NCI-H187 treated with DMSO at 0.1 percent for 48 hours (cell line): ENCODE measurements at places on chromosomes 4 and X.

- DNase-seq = no peak
These were observed 91.6 kb upstream of the NLRP2B start for GRCh38 chrX:57771689-57772088.

DNA sequence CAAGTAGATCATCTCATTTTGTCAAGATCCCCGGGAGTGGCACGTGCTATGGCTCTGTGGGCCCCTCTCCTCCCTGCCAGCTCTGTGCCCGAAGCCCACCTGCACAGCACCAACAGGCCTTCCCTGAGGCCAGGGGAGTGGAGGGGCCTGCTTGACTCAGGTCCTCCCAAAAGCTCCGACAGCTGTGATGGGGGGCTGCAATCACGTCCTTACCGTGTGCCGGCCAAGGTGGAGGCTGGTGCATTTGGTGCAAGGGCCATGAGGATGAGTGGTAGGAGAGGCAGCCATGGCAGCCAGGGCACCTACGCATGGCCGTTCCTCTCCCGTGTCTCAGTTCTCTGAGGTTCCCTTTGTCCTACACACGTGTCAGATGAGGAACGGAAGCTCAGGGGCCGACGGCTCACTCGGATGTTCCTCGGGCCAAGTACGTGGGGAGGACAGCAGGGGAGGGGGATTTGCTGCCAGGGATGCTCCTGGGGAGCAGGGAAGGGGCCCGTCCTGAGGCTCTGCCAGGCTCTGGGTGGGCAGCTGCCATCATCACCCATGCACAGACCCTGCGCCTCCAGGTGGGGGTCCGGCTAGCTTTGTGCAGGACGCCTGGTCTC, 95.8 kb downstream of the HMX1 start:
- DNase-seq = no peak

- DNase-seq = no peak
These were observed 3.7 kb downstream of the KLB start for GRCh38 chr4:39410415-39410814.

- DNase-seq = no peak
These were observed 171.6 kb downstream of the FAT4 start for GRCh38 chr4:125486351-125486750.

- DNase-seq = no peak
These were observed 2164.8 kb upstream of the AGA start for GRCh38 chr4:179607003-179607402.

- DNase-seq = no peak
These were observed 41.9 kb downstream of the COL4A6 start for GRCh38 chrX:108396188-108396891.

GRCh38 chr4:116070283-116070682, 956.9 kb upstream of the NDST4 start:
- no peak for DNase-seq

GRCh38 chrX:28379103-28379502, 208.1 kb upstream of the IL1RAPL1 start:
- DNase-seq = no peak

DNA sequence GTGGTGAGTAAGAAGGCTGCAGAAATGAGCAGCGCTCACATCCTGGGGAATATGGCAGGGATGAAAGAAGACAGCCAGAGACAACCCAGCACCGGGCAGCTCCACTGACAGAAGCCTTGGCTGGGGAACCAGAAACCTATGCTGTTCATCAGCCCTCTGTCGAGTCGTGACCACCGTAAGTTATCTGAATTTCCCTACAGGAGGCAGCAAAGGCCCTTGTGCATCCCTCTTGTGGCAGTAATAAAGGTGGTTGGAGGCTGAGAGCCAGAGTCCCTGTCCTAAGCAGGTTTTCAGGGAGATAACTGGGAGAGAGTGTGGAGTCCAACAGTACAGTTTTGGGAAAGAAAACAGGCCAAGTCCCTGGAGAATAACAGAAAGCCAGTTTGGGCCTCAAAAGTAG, 194.0 kb upstream of the BOD1L1 start:
- no peak for DNase-seq

- no peak for DNase-seq
These were observed 14.1 kb downstream of the ENPEP start for GRCh38 chr4:110489901-110490508.

- DNase-seq = no peak
These were observed 350.4 kb downstream of the SPRY1 start for GRCh38 chr4:123747016-123747415.

- no peak for DNase-seq
These were observed 882.2 kb downstream of the STIM2 start for GRCh38 chr4:27742816-27743215.

- DNase-seq = no peak
These were observed 29.0 kb downstream of the NKX3-2 start for GRCh38 chr4:13515268-13515667.

DNA sequence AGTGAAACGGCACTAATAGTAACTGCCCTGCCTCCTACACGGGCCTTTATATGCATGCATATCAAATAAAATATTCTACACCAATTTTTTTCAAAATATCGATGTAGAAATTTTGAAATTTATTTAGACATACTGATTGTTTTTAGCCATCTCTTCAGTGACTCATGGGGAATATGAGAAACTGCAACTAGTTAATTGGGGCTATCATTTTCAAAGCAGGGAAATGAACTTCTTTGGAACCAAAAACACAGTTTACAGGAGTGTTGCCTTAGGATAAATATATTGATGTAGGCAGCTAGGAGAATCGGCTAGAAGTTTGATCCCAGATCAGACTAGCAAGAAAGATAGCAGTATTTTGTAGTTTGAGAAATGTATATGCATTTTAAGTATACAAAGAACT, 1010.8 kb upstream of the AGA start:
- DNase-seq = no peak

DNA sequence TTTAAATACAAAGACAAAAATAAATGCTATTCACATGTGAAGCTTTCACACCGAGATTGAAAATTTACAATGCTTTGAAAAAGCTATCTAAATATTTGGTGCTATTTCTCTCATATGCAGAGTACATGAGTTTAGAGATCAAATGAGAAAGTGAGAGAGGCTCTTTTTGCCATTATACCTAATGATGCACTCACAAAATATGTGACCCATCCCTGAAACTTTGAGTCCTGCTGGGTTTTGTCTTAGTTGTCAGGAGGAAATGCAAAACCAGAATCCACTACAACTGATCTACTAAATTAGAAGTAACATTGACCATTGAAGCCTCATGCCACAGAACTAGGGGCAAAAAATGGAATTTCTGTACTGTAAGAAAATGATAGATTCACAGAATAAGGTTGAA, 251.7 kb downstream of the MAPK10 start:
- DNase-seq = no peak

- DNase-seq = no peak
These were observed 852 bp upstream of the WDR44 start for GRCh38 chrX:118345045-118345463.

DNA sequence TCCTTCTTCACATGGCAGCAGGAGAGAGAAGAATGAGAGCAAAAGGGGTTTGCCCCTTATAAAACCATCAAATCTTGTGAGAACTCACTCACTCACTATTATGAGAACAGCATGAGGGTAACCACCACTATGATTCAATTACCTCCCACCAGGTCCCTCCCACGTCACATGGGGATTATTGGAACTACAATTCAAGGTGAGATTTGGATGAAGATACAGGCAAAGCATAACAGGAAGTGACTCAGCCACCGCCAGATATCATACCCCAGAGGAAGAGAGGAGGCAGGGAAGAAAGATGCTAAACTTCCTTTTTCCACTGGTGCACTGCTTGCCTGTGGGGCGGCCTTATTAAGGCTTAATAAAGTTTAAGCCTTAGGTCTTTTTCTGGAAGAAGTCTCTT, 766.1 kb downstream of the KCTD8 start:
- no peak for DNase-seq

- DNase-seq = no peak
These were observed 164.6 kb downstream of the AFF2 start for GRCh38 chrX:148664995-148665394.

DNA sequence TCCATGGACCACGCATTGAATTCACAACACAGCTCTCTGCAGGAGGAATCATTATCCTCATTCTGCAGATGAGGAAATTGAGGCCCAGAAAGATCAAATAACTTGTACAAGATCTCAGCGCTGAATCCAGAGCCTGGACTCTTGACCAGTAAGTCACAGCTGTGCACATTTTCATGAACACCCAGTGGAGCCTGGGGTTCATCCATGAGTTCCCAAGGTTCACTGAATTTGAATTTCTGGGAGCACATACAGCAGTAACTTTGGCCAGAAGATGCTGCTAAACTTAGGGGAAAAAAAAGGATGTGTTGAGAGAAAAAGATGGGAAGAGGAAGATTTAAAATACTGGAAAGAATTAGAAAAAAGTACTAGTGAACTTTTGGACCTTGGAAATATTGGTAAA, 218.7 kb upstream of the PPARGC1A start:
- DNase-seq = no peak

DNA sequence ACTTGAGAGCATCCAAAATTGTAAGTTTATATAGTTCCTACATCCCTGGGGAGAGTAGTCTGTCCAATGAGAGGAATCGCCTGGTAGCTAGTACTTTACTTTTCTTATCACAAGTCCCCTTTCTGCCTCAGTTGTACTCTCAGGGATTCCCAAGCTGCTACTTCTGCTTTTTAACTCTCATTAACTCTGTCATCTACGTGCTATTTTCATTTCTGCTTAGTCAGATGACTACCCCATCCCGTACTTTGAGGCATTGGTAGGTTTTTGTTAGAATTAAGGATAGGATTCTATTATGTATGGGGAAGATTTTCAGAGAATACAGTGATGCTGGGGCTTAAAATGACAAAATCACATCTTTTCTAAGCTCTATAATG, 24.7 kb downstream of the RBPJ start:
- no peak for DNase-seq

DNA sequence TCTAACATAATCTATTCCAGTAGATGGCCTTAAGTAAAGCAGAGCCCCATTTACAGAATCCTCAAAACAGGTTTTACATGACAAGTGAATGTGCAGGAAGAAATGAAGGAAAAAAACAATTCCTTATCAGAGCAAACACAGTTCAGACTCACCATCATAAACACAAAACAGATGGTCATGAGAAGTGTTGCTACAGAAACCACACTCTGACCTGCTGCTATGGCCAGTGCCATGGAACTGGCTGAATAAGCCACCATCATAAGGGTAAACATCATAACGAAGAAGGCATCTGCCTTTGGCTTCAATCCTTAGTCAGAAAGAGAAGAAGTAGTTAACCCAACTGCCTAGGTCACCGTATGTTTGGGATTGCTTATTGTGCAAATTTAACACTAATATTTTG, 61.1 kb downstream of the ABCG2 start:
- no peak for DNase-seq

GRCh38 chrX:153882086-153882498, 3.9 kb downstream of the L1CAM start:
- DNase-seq = no peak

DNA sequence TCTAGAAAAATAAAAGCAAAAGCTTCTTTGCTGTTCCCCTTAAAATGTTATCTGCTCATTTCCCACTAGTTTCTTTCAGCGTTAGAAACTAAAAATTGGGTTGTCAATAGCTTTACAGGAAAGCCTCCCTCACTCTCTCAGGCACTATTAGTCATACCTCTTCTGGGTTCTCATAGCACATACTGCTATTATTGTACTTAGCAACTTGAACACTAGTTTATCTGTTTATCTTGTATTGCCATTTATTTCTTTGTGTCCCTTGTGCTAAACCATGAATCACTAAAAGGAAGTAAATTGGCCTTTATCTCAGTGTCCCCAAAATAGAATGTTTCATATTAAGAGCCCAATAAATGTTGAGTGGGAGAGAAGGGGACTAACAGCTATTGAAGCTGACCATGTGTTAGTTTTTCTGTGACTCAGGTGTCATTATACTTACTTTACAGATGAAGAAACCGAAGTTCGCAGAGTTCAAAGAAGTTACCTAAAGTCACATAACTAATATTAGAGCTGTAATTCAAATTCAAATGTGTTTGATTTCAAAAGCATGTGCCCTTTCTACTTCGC, 124.8 kb upstream of the CITED1 start:
- DNase-seq = no peak

- DNase-seq = no peak
These were observed 407.6 kb downstream of the ANKRD50 start for GRCh38 chr4:124304941-124305340.

DNA sequence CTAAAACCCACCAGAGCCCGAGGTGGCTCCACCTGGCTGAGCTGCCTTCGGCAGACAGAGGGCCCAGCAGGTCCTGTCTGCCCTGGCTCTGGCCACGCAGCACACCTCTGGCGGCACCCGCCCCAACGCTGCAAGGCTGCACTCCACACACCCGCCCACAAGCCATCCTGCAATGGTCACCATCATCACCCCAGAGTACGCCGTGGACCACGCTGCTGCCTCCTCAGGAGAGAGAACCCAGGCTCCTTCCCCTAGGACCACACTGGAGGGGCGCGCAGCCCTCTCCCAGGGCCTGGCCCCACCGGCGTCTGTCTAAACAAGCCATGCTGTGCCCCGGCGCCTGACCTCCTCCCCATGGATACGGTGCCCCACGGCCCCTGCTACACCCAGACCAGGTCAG, 39.6 kb upstream of the CPLX1 start:
- DNase-seq = no peak

GRCh38 chr4:11732155-11732554, 303.5 kb upstream of the HS3ST1 start:
- DNase-seq = no peak

GRCh38 chr4:13236485-13236884, 247.7 kb downstream of the RAB28 start:
- no peak for DNase-seq

GRCh38 chrX:118780911-118781310, 42.7 kb upstream of the ZCCHC12 start:
- no peak for DNase-seq

DNA sequence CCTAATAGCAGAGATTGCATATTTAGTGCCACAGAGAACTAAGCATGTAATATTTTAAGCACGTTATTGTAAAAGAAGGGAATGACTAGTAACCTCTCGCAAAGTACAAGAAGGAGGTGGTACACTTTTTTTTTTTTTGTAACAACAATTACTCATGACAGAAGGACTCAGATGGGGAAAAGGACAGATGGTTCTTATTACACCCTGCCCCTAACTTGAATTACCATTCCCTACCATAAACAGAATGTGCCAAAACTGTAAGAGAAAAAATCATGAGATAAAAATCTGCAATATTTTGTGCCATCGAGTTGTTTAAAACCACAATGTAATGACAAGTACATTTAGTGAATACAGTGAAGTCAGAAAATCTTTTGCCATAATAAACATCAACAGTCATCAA, 33.0 kb upstream of the RAPGEF2 start:
- DNase-seq = no peak

DNA sequence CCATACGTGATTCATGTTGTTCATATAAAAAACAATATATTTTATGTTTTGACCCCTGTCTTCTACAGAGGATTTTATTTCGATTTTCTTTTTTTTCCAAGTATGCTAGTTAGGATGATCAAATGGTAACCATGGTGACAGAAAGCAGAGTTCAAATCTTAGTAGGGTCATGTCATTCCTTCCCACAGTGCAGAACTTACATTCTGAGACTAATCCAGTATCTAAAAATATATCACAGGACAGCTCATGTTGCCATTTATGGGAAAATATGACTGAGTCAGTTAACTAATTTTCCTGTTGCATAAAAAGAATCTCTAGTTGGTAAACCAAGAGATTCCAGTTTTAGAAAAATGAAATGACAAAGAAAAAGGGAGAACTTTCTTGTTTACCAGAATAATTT, 209.5 kb downstream of the PARM1 start:
- DNase-seq = no peak

- DNase-seq = no peak
These were observed 69.8 kb downstream of the ANXA3 start for GRCh38 chr4:78621395-78621794.
